ENCODE measurements at places on chromosomes 11 and 22. TPM values are rescaled to one million over a fixed set of nuclear protein-coding genes. Genes with fewer than 3 reads are reported as not detected.

Gene OR6T1
- total RNA-seq, result not detected

- no peaks in the 10 kb centered on the region for H3K36me3 ChIP-seq
- peaks cover 4% of the 10 kb centered on the region for H3K4me1 ChIP-seq
- no peak overlapping the region for H3K27ac ChIP-seq
Observed at GRCh38 chr11:8339592-8340022, 75.9 kb upstream of the LMO1 start.

Gene APIP
- 35.7 TPM for total RNA-seq

- peak; percentile 23 for DNase-seq
- no peaks in the 10 kb centered on the region for H3K27me3 ChIP-seq
- H3K4me3 ChIP-seq, result no peak overlapping the region
Observed at GRCh38 chr11:18745251-18745650, 19.3 kb upstream of the IGSF22 start.

- no peaks in the 10 kb centered on the region for H3K4me1 ChIP-seq
- H3K27ac ChIP-seq, result no peak overlapping the region
- no peak overlapping the region for H3K4me3 ChIP-seq
- DNase-seq, result no peak
- no peaks in the 10 kb centered on the region for H3K36me3 ChIP-seq
- no peaks in the 10 kb centered on the region for H3K27me3 ChIP-seq
Observed at GRCh38 chr11:10500757-10501684, 40.0 kb downstream of the RNF141 start.

GRCh38 chr11:111450480-111451320 lies 61.5 kb downstream of the BTG4 start:
- H3K27ac ChIP-seq, result no peak overlapping the region
- H3K36me3 ChIP-seq, result no peaks in the 10 kb centered on the region
- H3K4me3 ChIP-seq, result no peak overlapping the region
- H3K27me3 ChIP-seq, result no peaks in the 10 kb centered on the region
- DNase-seq, result no peak
- peaks cover 8% of the 10 kb centered on the region for H3K4me1 ChIP-seq

GRCh38 chr11:19553683-19554333 lies 158.8 kb upstream of the NAV2 start:
- no peak overlapping the region for H3K4me3 ChIP-seq
- 0 out of 2 replicates have a peak, but pooled peaks cover 5% of the 10 kb centered on the region for H3K4me1 ChIP-seq
- no peaks in the 10 kb centered on the region for H3K36me3 ChIP-seq
- peak; percentile 93 for DNase-seq
